ENCODE measurements at places on chromosomes 7 and 10. TPM values are rescaled to one million over a fixed set of nuclear protein-coding genes. Genes with fewer than 3 reads are reported as not detected.

The CXCL12 gene
- 206 TPM for polyA plus RNA-seq

The GIMAP8 gene
- 6.1 TPM for polyA plus RNA-seq

The HHEX gene
- 7.3 TPM for polyA plus RNA-seq

The CALY gene
- polyA plus RNA-seq, result not detected

The ZDHHC4 gene
- 45.1 TPM for polyA plus RNA-seq

GRCh38 chr10:49620841-49621378 is 7.1 kb downstream of the CHAT start:
- DNase-seq, result no peak

GRCh38 chr7:98619450-98620321 is 2.6 kb downstream of the NPTX2 start:
- DNase-seq, result no peak

GRCh38 chr7:87933605-87933952 is 472 bp upstream of the ADAM22 start:
- DNase-seq, result no peak
